ENCODE measurements at places on chromosomes 16 and 17.

DNA sequence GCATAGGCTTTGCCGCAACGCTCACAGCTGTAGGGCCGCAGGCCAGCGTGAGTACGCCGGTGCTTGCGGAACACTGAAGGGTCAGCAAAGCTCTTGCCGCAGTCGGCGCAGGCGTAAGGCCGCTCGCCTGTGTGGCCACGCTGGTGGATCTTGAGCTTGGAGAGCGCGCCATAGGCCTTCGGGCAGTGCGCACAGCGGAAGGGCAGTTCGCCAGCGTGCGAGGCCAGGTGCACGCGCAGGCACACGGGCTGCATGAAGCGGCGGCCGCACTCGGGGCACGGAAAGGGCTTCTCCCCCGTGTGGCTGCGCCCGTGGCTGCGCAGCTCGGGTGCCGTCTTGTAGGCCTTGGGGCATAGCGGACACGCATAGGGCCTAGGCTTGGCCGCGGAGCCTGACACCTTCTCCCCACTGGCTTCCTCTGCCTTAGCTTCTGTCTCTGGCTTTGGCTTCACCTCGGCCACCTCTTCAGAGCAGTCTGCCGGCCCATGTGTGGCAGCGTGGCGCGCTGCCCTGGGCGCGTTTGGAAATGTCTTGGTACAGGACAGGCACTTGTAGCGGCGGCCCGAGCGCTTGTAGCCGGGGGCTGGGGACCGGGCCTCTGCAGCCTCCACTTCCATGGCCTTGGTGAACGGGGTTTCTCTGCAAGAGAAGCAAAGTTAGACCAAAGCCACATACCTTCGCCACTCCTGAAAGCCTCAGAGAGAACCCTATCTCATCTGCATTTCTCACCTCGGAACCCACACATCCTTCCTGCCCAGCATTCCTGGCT is 10.0 kb downstream of the ZNF668 start:
- DNase-seq, result no peak

GRCh38 chr16:27867122-27868110 is 196.1 kb downstream of the GSG1L start:
- DNase-seq, result peak; percentile 70

- no peak for DNase-seq
Observed at GRCh38 chr16:84609563-84610177, 8.2 kb downstream of the COTL1 start.

DNA sequence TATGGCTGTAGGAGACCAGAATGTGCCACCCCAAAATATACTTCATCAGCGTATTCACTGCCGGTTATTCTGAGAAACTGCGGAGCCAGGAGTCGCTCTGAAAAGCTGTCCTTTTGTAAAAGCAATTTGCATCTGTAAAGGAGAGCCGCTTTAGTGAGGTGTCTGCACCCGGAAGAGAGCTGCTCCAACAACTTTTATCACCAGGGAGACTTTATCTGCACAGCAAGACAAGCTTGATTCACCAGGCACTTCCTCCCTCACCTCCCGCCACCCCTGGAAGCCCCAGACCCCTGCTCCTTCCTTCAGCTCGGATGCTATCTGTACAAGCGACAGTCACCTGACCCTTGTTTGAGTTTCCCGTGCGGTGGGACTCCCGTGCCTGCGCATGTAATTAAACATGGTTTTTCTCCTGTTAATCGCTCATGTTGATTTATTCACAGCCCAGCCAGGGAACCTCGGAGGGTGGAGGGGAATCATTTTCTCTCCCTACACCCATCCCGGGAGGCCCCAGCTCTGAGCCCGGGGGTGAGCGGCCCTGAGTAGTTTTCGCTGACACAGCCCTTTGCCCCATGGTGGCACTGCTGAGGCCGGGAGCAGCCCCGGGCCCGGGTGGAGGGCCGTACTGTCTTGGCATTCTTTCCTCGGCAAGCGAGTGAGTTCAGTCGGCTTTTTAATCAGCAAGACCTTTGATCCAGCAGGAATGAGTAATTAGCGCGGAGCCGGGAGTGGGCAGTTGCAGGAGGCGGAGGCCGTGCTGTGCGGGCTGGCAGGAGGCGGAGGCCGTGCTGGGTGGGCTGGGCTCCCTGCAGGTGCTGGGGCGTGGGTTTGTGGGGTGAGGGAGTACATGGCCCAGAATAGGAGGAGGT is 222.7 kb upstream of the CIBAR2 start:
- DNase-seq, result no peak

GRCh38 chr16:19997264-19997663 is 76.4 kb downstream of the GPR139 start:
- no peak for DNase-seq

DNA sequence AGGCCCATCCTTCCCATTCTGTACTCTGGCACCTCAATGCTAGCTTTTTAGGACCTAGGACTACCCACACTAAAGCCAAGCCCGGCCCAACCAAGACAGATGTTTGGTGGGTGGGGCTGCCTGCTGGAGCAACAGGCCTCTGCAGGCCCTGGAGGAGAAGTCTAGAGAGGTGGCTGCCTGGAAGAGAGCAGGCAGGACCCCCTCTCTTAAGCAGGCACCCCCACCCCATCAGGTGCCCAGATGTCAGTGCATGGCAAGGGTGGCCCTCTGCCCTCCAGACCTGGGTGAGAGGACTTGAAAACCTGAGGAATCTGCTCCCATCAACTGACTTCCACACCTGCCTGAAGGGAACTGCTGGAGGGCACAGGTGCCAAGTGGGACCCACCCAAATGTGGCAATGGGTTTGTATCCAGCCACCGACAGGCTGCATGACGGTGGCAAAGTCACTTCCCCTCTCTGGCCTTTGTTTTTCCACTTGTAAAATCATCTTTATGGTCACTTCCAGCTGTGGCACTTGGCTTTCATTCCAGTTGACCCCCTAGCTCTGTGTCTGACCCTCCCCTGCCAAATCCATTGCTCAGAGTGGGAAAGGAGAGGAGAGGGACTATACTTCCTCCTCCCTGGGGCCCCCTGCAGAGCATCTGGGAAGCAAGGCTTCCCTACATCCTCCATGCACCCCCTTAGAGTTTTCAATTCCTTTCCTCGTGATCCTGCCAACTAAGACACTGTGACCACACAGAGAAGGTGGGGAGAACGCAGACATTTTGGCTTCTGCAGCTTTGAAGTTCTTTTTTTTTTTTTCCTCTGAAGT is 1.7 kb upstream of the STAT5A start:
- no peak for DNase-seq

DNA sequence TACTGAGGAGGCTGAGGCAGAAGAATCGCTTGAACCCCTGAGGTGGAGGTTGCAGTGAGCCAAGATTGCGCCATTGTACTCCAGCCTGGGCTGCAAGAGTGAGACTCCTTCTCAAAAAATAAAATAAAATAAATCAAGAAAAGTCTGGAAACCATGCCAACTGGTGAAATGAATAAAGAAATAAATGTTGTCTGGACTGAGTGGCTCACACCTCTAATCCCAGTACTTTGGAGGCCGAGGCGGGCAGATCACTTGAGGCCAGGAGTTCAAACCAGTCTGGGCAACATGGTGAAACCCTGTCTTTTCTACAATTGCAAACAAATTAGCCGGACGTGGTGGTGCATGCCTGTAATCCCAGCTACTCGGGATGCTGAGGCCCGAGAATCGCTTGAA is 744 bp upstream of the LRRC37A3 start:
- no peak for DNase-seq

DNA sequence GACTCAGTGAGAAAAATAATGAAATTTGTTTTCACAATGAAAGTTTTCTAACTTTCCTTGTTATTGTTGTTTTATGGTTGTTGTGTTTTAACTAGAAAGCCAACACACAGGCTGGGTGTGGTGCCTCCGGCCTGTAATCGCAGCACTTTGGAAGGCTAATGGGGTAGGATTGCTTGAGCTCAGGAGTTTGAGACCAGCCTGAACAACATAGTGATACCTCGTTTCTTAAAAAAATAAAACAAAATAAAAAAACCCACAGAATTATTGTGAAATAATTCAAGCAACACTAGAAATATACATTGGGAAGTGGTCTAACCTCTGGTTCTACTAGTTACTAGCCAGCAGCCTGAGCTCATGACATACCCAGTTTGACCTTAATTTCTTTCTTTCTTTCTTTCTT is 630 bp downstream of the MILR1 start:
- DNase-seq, result no peak

DNA sequence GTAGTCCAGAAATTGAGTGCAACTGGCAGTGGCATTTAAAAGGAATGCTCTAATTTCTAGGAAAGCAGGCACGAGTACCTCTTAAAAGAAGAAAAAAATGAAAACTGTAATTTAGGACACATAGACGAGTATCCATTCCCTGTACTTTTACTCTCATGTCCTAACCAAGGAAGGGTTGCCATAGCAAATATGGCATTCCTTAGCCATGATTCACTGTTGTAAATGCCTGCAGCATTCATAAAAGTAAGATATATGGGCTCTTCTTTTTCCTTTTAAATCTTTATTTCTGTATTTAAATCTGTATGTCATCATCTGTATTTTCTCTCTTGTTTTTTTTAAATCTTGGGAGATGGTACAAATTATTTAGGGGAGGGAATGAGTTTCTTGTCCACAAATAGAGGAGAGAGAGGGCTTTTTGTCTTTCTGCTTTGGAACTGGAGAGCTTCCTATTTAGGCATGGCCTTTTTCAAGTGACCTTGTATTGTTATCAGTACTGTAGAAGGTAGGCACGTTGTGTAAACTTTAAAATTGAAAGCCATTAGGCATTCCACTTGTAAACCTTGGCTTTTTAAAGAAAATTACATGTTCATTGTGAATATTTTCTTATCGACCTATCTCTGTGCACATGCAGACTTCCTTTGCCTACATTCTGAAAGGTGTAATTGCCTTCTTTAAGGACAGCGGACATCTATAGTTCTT is 50.0 kb downstream of the TENT4B start:
- no peak for DNase-seq

GRCh38 chr17:49850772-49851386 is 3.0 kb upstream of the TAC4 start:
- DNase-seq, result no peak

GRCh38 chr17:728911-729310 is 3.5 kb upstream of the TLCD3A start:
- no peak for DNase-seq

DNA sequence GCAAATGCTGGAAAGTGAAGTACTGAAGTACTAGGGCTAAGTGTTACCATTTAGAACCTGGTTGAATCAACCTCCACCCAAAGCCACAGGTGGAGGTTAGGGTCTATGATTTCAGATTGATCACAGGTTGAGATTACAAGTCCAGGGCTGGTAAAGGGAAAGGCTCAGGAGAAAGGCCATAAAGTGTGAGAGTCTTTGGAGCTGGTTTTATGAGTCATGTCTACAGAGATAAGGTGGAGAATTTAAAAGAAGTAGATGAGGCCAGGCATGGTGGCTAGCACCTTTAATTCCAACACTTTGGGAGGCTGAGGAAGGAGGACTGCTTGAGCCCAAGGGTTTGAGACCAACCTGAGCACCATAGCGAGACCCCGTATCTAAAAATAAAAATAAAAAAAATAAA is 221.7 kb upstream of the CDH11 start:
- no peak for DNase-seq

GRCh38 chr17:82859431-82860403 is 19.9 kb upstream of the ZNF750 start:
- DNase-seq, result peak; percentile 89

- DNase-seq, result no peak
Observed at GRCh38 chr16:85136702-85137322, 24.5 kb upstream of the CIBAR2 start.

Data from GM20000 (cell line).